Brain (organoid and tissue), 16 donors: ENCODE measurements at places on chromosomes 12 and 14.
A peak's percentile ranks its signal among the peaks of the same experiment; 100 is the strongest.

DNA sequence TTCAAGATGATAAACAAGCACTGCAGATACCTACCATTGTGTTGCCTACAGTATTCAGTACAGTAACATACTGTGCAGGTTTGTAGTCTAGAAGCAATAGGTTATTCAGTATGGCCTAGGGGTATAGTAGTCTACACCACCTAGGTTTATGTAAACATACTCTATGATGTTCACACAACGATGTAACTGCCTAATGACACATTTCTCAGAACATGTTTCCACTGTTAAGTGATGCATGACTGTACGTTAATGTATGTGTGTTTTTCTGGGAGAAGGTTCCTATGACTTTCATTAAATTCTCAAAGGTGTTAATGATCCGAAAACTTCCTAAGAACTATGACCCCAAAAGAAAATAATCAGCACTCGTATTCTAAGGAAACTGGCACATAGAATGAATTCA lies 20.9 kb upstream of the CALM1 start:
- no peak for DNase-seq

- no peak for DNase-seq
Measured at GRCh38 chr12:110205931-110206330, 75.1 kb upstream of the ATP2A2 start.

GRCh38 chr14:51529736-51530135 lies 122.0 kb upstream of the FRMD6 start:
- DNase-seq, result no peak

DNA sequence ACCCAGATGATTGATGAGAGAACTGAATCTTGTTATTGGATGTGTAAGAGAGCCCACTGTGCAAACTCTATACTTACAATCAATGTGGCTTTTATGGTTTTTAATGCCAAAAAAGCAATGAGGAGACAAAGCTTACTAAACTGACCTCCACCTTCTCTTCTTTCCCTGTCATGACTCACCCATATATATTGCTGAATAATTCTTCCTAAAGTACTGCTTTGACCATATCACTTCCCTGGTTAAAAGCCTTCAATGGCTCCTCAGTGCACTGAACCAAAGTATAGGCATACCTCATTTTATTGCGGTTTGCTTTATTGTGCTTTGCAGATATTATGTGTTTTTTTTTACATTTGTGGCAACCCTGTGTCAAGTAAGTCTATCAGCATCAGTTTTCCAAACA lies 138.4 kb upstream of the PELI2 start:
- no peak for DNase-seq

- no peak for DNase-seq
Measured at GRCh38 chr14:104551851-104552737, 27.5 kb upstream of the C14orf180 start.

GRCh38 chr12:76029982-76030340 lies 1.6 kb downstream of the PHLDA1 start:
- peak; percentile 53 for DNase-seq

DNA sequence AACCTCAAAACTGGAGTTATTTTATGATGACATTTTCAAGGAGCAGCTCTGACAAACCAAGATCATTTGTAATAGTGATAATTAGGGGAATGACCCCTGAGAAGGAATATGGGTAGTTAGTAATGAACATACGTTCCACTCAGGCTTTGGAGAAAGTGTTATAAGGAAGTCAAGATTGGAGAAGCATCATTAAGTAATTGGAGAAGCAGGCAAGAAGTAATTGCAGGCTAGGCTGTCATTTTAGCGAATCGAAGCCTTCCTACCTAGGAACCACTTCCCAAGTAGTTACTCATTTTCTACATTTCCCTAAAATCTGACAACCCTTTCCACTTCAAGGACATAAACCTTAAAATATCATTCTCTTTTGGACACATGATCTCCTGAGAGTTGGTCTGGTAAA lies 1.2 kb downstream of the EDDM3B start:
- DNase-seq, result no peak

DNA sequence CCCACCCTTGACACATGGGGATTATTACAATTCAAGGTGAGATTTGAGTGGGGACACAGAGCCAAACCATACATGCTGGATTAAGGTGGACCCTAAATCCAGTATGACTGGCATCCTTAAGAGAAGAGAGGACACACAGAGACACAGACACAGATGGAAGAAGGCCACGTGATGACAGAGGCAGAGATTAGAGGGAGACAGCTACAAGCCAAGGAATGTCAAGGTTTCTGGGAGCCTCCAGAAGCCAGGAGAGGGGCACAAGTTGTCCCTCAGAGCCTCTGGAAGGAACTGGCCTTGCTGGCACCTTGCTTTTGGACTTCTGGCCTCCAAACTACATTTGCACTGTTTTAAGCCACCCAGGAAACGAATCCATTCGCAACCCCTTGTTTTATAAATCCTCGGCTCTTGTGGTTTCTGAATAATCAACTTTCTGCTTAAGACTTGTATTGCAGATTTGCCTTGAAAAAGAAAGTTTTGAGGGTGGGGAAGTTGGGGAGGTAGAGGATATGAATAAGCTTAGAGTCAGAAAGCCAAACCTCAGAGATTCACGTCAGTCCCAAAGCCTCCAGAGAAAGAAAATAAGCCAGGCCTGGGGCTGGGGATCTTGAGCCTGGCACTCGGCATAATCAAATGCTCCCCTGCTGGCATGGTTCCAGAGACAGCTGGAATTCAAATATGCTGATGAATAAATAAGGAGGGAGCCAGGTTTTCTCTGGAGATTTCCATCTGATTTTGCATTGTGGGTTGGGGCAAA lies 224.2 kb upstream of the PWP1 start:
- peak; percentile 58 for DNase-seq

DNA sequence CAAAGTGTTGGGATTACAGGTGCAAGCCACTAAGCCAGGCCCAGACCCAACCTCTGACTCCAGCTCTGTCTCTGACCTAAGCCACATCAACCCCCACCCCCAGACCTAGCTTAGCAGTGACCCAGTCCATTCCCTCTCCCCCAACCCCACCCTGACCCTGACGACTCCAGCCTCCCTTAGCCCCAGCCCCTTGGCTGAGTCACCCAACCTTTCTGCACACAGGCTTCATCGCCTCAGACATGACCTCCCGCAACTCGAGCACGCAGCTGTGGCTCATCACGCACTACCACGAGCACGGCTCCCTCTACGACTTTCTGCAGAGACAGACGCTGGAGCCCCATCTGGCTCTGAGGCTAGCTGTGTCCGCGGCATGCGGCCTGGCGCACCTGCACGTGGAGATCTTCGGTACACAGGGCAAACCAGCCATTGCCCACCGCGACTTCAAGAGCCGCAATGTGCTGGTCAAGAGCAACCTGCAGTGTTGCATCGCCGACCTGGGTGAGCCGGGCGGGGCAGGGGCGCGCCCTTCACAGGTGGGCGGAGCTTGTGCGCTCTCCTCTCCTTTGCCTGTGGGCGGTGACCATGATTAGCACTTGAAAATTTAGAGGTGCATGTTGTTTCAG lies 7.8 kb downstream of the ACVRL1 start:
- DNase-seq, result no peak

- no peak for DNase-seq
Measured at GRCh38 chr12:80756875-80757274, 40.2 kb downstream of the MYF5 start.

DNA sequence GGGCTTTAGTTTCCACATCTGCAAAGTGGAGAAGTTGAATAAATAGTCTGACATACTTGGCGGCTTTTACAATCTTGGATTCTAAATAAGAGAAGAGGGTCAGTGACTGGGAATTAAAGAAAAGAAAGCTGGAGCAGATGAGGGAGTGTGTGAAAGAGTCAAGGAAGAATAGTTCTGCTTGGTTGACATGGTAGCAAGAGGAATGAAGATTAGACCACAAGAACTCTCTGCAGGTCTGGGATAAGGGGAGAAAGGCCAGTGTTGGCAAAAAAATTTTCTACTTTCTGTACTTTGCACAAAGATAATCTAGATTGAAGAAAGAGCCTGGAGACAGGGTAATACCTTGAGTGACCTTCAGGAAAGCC lies 5.9 kb downstream of the ITGB7 start:
- no peak for DNase-seq

GRCh38 chr12:110370732-110371231 lies 32.7 kb downstream of the ANAPC7 start:
- DNase-seq, result no peak

DNA sequence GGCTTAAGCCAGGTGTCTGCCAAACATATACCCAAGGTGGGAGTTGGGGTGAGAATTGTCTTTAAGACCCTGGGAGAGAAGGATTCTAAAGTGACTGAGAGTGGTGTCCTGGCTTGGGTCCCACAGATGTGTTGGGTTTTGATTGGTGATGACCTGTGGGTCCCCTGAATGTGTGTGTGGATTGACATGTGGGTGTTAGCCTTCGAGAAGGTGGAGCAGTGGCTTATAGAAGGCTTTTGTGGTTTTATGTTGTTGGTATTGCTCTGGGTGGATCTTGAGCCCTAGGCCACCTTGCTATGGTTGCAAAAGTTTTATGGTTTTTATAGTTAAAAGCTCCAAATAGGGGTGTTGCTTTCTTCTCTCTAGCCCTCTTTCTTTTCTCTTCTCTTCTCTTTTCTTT lies 29.7 kb downstream of the PLEKHG3 start:
- no peak for DNase-seq

- no peak for DNase-seq
Measured at GRCh38 chr14:95520346-95520745, 3.9 kb upstream of the SYNE3 start.

DNA sequence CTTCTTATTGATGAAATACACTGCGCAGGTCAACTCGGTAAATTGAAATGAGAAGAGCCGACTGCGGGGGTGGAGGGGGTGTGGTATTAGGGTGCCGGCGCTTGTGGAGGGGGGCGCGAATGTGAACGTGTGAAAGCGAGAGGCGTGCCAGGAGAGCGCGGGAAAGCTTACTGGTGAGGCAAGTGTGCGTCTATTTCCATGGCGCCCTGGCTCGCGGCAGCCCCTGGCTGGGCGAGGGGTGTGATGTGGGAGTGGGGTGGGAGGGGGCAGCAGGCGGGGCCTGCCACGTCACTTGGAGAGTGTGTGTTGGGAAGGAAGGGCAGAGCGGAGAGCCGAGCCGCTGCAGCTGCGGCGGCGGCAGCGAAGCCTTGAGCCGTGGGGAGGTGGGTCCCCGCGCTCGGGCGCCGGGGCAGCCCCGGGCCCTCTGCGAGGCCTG lies 88.8 kb downstream of the GALNT8 start:
- peak; percentile 96 for DNase-seq

- no peak for DNase-seq
Measured at GRCh38 chr12:23504641-23505399, 444.6 kb downstream of the SOX5 start.

- DNase-seq, result no peak
Measured at GRCh38 chr14:104638190-104638589, 33.6 kb upstream of the TMEM179 start.

GRCh38 chr14:100781952-100782351 lies 44.0 kb upstream of the MEG3 start:
- no peak for DNase-seq

DNA sequence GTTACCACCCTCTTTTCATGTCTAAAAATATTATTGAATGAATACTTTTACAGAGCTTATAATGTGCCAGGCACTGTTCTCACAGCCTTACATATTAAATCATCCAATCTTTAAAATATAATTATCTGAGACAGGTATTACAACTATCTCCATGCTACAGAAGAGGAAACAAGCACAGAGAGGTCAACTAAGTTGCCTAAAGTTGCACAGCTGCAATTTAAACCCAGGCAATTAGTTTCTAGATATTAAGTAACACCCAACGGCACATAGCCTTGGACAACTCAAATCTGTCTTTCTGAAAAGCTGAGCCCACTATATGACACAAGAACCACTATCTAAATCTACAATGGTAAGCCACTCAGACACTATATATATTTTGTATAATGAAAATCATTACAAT lies 92.6 kb downstream of the SLC2A13 start:
- no peak for DNase-seq

DNA sequence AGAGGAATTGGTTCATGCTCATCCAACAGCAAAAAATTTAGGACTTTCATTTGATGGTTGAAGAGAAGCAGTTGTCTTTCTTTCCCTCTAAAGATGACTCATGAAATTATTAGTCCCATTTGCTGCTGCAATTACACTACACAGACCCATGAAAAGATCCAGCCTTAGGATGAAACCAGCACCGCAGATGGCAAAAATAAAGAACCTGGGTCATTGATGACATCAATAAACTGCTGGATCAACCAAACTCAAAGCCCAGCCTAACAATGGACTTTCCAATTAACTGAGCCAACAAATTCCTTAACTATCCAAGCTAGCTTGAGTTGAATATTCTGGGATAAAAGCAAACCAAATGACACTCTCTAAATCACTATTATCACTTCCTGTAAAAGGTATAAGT lies 20.7 kb downstream of the DICER1 start:
- DNase-seq, result no peak

DNA sequence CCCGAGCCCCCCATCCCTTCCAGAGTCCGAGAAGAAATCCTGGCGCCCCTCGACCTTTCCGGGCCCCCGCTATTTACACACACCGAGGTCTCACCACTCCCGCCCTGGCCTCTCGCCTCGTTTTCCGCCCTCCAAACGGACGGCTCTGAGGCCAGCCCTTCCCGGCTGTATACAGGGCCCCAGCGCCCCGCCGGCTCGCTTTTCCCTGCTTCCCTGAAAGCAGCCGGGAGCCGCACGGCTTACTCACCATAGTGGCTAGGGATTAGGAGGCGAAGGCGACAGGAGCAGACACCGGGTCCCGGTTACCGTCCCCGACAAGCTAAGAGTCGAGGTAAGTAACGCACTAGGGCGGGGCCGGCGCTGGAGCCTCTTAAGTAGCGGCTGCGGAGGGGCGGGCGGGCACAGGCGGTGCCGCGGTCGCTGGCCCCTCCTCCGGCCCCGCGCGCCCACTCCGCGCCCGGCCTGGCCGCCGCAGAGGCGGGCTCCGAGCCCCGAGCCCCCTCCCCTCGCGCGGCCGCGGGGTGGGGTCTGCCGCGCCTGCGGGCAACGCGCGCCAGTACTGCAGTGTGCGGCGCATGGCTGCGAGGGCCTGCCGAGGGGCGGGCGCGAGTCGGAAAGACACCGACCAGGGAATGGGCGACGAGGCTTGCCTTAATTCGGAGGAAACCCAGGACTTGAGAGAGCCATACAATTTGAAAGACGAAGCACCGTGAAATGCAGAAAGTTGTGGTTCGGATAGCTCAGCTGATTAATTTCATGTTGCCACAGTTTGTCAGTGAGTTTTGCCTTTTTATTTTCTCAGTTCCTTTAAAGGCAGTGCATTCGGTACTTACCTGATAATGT lies at the start of gene TUBA1B:
Gene TUBA1B (minus strand): TSS at position 345 of the 843 bp plus-strand sequence. CDS start 95 bp downstream, at position 250.
- DNase-seq, result peak; percentile 97
